ENCODE measurements at places on chromosomes 5 and 9.

DNA sequence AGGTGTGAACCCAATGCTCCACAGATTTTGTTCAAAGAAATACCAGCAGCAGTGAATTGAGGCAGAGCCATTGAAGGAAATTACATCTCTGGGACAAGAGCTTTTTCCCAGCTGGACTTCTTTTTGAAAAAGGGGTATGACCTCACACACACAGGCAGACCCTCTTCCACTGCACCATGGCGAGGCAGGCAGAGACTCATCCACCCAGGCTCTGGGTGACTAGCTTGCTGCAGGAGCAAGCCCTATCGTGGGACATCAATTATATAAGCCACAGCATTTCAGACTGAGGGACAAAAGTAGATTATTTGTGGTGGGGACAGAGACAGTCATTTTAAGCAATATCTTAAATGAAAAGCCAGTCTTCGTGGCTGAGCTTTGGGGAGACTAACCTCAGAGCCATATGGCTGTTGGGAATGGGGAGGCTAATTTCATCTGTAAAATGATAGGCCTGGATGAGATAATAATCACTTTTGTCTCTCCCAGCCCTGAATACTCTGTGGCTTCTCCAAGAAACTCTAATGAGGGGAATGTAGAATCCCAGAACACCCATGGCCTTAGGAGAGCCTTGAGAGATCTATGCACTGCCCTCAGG lies 113.1 kb upstream of the TNC start:
- no peak for DNase-seq

DNA sequence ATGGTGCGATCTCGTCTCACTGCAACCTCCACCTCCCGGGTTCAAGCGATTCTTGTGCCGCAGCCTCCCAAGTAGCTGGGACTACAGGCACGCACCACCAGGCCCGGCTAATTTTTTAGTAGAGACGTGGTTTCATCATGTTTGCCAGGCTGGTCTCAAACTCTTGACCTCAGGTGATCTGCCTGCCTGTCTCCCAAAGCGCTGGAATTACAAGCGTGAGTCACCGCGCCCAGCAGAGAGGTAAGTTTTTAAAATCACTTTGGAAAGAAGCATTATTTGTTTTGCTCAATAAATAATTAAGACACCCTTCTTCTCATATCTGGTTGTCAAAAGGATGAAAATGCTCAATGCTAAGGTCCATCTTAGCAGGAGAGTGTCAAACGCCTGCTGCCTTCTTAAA lies 48.5 kb upstream of the STXBP1 start:
- DNase-seq, result no peak

DNA sequence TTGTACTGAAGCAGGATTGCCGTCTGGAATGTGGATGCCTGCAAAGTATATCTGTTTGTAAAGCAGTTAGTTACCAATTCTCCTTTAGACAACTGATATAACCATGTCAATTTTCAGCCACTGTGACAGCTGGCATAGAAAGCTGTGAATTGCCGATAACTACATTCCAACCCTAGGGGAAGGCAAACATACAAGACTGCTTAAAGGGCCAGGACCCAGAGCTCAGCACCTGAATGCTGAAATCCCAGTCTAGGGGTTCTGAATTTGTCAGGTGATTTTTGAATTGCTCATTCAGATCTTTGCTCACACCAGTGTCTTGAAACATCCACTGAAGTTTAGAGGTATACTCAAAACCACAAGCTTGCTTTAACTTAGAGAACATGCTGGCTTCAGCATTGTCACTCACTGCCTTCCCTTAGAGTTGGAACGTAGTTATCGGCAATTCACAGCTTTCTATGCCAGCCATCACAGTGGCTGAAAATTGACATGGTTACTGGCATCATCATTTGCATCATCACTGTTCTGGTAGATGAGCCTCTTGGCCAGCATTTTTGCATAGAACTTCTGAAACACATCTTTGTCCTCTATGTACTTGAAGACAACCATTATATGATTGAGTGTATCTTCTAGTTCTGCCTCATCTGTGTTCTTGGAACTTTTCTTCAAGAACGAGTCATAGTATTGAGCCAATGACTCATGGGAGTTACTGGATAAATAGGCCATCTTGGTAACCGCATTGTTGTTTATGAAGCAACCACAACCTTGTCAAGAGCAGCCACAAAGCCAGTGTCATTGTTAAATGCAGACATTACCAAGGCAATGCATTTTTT lies 82.1 kb downstream of the CCDC192 start:
- no peak for DNase-seq

DNA sequence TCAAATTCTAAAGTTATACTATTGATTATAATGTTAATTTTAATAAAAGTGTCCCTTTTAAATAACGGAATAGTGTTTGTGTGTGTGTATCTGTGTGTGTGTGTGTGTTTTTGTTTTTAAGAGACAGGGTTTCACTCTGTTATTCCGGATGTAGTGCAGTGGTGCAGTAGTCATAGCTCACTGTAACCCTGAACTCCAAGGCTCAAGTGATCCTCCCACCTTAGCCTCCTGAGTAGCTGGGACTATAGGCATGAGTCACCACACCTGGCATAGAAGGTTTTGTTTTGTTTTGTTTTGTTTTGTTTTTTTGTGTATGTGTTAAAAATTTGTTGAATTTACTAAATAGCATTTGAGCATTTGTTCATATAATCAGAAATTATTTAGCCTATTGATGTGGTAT lies 64.6 kb downstream of the YTHDC2 start:
- no peak for DNase-seq

GRCh38 chr5:27810458-27810857 lies 772.1 kb upstream of the CDH9 start:
- no peak for DNase-seq

DNA sequence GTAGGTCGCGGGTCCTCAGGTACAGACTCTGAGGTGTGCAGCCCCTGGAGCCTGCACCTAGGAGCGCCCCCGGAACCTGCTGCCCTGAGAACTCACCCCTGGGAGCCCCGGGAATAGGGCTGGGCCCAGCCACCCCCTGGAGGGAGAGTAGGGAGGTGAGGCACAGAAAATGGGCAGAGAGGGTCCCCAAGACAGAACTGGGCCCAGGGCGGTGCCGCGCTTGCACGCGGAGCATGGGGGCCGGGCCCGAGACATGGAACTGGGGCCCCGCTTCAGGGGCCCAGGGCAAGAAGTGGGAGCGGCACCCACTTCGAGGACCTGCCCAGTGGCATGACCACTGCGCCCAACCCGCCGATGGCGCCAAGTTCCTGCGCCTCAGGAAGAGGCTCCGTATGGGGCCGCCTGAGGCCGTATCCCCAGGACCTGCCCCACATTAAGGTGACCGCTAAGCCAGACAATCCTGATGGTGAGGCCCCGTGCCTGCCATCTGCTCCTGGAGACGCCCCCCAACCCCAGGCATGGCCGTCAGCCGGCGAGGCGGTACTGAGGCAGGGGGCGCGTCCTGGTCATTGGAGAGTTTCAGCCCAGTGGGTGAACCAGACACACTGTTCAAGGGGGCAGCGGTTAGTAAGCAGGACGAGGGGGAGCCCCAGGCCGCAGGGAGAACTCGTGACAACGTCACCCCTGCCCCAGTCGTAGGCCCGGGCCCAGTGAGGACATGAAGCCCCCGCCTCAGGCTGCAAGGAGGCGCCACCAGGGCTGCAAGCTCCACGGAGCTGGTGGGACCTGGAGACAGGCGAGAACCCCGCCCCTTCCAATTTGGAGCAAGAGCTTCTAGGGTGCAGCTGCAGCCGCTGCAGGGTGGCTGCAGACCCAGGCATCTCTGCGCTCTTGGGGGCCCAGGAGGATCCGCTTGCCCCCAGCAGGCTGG lies 89.5 kb upstream of the PUM3 start:
- DNase-seq, result no peak

DNA sequence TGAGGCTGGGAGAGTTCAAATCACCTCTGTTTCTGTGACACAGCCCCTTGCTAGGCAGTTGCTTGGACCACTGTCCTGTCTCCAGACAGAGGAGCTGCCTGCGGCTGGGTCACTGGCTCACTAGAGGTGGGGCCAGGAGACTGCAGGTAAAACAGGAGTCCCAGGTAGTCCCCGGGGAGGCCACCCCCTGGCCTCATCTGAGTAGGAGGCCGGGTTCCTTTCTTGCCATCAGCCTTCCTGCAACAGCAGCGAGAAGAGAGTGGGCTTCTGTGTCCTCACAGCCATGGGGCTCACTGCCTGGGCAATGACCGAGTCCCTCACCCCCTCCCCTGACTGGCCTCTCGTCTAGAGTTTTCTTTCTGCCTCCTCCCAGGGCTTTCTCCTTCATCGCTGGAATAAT lies 197.5 kb downstream of the CDK5RAP2 start:
- no peak for DNase-seq

GRCh38 chr5:77842243-77842642 lies 66.1 kb upstream of the TBCA start:
- DNase-seq, result no peak

GRCh38 chr9:125241863-125242739 lies 958 bp upstream of the HSPA5 start:
- no peak for DNase-seq

DNA sequence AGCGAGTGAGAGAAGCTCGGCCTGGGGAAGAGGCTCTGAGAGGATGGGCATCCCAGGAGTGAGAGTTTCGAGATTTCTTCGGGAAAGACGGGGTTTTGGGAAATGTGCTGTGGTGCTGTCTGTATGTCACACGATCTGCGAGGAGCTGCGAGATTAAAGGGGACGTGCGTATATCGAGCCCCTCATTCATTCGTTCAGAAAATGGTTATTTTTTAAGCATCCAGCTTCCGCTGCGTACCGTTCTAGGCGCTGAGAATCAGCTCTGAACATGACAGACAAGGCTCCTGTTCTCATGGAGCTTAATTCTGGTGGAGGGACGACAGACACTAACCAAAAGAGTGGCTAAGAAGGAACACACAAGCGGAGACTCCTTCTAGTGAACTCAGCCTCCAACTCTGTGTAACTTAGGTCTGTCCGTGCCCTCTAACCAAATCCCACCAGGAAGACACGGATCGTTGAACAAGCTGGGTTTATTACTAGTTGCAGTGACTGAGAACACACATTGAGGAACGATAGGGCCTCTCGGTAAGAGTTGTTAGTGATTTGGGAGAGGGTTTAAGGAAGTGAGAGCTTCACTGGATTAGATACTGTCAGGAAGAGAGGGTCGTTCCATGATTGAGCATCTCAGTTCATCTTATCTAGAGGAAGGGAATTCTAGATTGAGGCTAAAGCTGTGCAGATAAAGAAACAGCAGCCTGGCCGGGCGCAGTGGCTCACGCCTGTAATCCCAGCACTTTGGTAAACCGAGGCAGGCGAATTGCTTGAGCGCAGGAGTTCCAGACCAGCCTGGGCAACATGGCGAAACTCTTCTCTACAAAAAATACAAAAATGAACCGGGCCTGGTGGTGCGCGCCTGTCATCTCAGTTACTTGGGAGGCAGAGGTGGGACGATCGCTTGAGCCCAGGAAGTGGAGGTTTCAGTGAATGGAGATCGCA lies 1.0 kb upstream of the FBXW11 start:
- DNase-seq, result no peak

GRCh38 chr5:150119421-150120061 lies 33.2 kb upstream of the CSF1R start:
- no peak for DNase-seq

DNA sequence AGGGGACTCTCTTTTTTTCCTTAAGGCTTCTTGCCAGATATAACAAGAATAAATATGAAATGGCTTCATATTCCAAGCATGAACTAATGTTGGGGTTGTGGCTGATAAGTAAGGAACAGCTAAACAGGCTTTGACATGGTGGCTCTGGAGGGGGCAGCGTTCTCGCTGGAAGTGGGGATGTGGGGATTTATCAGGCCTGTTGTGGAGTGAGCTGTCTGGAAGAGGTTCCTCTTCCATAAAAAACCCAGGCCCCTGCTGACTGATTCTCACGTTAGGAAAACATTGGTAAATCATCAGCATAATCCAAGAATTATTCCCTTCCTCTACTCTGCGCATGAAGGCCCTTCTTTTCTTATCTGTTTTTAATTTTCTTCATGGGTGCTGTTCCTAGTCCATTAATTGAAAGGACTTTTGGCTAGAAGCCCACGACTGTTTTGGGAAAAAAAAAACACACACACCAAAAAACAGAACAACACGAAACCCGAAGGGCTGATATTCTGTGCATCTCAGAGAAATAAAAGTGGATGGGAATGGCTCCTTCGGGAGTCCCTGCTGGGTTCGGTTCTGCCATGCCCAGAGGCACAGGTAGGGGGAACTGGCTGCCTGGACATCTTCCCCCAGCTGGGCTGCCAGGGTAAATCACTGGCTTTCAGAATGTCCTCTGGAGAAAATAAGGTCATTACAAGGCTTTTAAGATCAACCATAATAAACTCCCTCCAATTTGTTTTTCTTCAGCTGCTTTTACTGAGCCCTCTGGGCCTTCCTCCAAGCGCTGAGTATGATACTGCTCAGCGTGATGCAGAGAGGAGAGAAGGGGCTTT lies 297.0 kb downstream of the SLIT3 start:
- peak; percentile 24 for DNase-seq

GRCh38 chr5:171849585-171850323 lies 64.1 kb downstream of the SMIM23 start:
- DNase-seq, result no peak

DNA sequence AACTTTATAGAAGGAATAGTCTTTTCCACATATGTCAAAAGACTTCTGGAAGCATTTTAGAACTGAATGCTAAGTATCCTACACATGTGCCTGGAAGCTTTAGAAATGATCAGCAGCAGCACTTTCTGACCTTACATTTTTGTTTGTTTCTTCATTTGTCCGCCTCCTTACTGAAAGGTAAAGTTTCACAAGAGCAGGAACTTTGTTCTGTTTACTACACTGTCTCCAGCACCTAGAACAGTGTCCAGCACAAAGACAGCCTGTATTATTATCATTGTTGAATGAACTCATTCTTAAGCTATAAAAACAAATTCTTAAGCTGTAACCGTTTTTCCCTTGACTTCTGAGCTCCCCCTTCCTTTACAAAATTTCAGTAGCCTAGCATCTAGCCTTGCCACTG lies 14.8 kb downstream of the PIP5K1B start:
- no peak for DNase-seq

- no peak for DNase-seq
These were observed 24.4 kb upstream of the SCAMP1 start for GRCh38 chr5:78335976-78336375.

DNA sequence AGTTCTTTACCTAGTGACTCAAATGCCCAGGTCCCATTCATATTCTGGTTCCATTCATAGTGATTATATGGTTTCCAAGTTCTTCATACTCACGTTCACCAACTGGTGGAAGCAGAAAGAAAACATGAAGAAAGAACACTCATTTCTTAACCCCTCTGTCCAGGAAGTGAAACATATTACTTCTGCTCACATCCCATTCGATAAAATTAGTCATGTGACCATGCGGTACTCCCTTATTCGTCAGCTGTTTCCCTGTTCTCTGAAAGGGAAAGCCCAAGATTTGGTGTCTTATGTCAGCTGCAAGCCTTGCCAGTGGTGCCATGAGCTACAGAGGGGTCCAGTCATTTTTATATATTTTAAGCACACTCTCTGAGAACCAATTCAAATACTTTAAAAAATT lies 387.0 kb upstream of the DMAC1 start:
- no peak for DNase-seq

Measured in substantia nigra (tissue), 51 donors.